ENCODE measurements at places on chromosomes 1 and 21.

- no peak for DNase-seq
Measured at GRCh38 chr1:161929137-161929536, 94.5 kb downstream of the OLFML2B start.

- no peak for DNase-seq
Measured at GRCh38 chr1:50697440-50698421, 262.3 kb downstream of the FAF1 start.

DNA sequence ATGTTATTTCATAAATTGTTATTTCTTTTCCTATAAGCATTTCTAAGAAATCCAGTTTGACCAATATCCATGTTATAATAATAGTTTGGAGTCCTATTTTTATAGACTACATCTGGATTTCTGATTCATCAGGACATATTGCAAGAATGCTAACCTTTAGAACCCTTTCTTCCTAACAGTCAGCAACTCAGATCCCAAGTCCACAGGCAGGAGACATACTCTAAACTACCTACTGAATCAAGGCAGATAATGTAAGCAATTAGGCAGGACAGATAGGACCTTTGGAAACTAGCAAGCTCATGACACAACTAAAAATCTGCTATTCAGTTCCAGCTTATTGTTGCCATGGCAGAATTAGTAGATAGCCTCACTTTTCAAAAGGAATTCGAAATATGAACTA is 104.1 kb downstream of the DENND1B start:
- no peak for DNase-seq

DNA sequence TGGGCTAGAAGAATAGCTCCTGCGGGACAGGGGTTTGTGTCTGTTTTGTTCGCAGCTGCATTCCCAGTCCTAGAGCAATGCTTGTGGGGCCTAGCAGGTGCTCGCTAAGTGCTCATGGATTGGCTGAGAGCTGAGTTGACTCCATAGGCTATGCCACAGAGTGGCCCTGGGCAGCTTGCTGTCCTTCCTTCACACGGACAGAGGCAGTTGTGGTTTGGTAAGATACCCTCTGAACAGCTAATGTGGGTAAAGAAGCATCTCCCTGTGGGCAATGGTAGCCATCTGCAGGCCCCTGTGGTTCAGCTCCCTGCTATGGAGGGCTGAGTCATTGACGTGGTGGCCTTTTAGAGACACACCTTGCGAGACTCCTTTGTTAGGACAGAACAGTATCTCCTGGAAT is 23.5 kb upstream of the LBR start:
- DNase-seq = no peak

DNA sequence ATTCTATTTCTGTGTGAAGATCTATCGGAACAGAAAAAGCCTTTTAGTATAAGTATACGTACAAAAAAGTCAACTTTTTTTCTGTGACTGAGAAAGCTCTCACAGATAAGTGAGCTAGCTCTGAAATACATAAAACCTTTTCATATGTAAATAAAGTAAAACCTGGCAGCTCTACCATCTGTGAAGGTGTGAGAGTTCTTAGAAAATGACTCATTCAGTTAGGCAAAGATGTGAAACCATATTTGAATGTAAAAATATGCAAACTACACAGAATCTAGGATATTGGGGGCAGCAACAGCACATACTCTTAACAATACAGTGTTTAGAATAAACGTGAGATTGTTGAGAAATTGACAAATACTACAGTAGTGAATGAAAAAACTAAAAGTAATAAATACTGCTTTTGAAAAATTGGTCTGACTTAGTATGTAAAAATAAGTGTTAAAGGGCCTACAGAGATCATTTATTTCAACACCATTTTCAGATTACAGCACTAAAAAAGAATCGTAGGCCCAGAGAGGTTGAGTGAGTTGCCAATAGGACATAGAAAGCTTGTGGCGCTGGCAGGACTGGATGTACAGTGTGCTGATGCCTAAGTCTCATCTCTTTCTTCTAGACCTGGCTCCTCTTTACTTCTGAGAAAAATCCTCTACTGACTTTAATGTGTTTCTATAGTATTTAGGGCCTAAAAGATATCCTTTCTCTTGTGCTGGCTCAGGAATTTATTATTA is 19.8 kb downstream of the ATP6V1G3 start:
- no peak for DNase-seq

DNA sequence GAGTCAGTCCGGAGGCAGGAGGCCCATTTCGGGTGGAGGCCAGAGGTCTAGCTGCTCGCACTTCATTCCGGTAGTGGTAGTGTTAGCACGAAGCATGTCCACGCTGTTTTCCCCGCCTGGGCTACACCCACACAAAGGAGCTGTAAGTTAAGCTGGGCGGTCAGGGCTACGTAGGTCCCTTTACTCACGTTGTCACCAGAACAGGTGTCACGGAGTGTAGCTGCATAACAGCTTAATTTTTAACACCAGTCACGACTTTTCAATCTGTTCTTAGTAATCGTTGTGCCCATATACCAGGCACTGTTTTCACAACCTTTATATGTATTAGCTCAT is 15.6 kb downstream of the HLX start:
- no peak for DNase-seq

Data from NCI-H2029 treated with DMSO at 0.1 percent for 48 hours (cell line).